ENCODE measurements at places on chromosomes 5 and 9. TPM values are rescaled to one million over a fixed set of nuclear protein-coding genes. Genes with fewer than 3 reads are reported as not detected.

OLFML2A gene
- total RNA-seq: 1.3 TPM

SOX30 gene
- not detected for total RNA-seq

DAB2IP gene
- 33.3 TPM for total RNA-seq

SLC25A2 gene
- 0.26 TPM for total RNA-seq

C7 gene
- 36.9 TPM for total RNA-seq

Data from smooth muscle cell of the pulmonary artery (primary cell).